ENCODE measurements at places on chromosomes 16 and 17.

DNA sequence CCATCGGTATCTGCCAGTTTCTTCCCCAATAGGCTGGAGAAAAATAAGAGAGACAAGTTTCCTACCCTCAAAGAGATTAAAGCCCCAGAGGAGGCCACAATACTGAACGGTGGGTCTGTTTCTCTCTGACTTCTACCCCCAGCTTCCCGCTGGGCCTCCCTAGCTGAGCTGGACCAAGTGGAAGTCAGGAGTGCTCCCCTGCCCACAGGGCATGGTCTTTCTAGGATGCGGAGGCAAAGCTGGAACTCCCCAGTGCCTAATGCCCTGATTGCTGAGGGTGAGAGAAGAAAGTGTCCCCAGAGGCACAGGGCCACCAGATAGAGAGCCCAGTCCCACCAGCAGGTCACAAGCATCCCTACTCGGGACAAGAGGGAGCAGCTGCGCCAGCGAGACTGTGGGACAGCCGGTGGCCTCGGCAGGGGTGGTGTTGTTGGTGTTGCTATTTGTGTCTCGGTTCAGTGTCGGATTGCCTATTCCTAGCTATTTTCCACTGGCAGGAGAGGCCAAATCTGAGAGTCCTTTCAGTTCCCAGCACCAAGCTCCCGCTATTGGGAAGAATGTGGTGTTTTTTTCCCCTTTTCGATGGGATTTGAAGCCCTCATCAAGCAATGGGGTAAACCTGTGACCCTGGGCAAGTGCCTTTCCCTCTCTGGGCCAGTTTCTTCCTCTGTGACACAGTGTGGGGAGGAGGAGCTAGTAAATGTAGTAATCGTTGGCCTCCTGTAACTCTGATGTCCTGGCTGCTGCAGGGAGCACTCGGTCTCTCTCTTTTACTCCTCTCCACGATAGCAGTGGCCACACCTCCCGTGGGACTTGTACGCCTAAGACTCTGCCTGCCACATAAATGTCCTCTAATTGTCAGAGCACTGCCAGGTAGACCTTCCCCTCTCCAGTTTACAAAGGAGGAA, 22.5 kb upstream of the TBX2 start:
- DNase-seq: no peak

- DNase-seq: no peak
Observed at GRCh38 chr16:1907226-1907860, 10.9 kb downstream of the HS3ST6 start.

DNA sequence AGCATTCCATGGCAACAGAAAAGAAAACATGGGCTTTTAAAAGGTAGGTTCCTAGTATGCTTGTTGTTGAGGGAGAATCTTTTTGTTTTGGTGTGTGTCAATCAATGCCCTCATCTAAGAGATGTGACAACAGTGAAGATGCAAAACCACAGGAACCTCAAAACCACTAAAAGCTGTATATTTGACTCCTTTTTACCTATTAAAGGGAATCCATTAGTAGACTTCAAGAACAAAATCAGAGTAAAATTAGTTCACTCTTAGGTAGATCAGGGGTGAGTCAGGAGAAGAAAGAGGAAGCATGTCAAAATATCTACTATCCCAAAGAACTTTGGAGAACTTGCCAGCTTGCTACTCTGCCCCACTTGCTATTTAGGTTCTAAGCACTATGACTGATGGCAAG, 89.1 kb downstream of the CDK5R1 start:
- DNase-seq: no peak

- no peak for DNase-seq
Observed at GRCh38 chr16:4033951-4034350, 82.3 kb downstream of the ADCY9 start.

DNA sequence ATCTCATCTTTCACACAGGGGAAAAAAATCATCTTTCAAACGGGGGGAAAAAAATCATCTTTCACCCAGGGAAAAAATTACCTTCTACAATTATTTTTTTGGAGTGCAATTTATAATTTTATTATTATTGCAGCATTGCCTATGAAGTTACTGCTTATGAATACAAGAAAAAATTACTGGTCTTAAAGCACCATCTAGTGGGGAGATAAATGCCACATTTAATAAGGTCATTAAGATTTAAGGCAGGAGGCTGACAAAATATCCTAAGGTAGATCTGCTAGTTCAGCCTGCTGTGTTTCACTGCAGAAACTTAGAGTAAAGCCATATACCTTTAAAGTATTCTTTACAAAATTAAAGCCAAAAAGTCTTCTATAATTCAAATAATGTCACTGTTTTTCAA, 13.7 kb downstream of the SHCBP1 start:
- no peak for DNase-seq

GRCh38 chr16:29116980-29117379, 132.1 kb downstream of the LAT start:
- no peak for DNase-seq

- DNase-seq: peak; percentile 72
Observed at GRCh38 chr16:3171855-3172593, 16.0 kb upstream of the OR1F1 start.

- DNase-seq: no peak
Observed at GRCh38 chr17:4605826-4606225, 21.5 kb downstream of the SMTNL2 start.

GRCh38 chr17:74592087-74592990, at the start of gene CD300LD:
TSS of gene CD300LD (minus strand) at chr17:74592283. CDS start at chr17:74592202, 81 bp downstream.
- DNase-seq: no peak

DNA sequence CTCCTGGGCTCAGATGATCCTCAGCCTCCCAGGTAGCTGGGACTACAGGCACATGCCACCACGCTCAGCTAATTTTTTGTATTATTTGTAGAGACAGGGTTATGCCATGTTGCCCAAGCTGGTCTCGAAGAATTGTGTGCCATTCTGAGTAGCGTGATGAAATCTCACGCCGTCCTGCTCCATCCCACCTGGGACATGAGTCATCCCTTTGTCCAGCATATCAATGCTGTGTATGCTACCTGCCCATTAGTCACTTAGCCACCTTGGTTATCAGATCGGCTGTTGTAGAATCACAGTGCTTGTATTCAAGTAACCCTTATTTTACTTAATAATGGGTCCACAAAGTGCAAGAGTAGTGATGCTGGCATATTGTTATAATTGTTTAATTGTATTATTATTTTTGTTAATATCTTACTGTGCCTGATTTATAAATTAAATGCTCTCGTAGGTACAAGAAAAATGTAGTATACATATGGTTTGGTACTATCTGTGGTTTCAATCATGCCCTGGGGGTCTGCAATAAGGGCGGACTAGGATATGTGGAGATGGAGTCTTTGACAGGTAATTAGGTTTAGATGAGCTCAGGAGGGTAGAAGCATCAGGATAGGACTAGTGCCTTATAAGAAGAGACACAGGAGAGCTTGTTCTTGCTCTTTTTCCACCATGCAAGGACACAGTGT, 26.6 kb upstream of the SLC13A2 start:
- no peak for DNase-seq

GRCh38 chr17:74633326-74633725, 9.8 kb upstream of the CD300E start:
- DNase-seq: no peak

- DNase-seq: no peak
Observed at GRCh38 chr17:32827227-32827626, 49.7 kb downstream of the MYO1D start.

DNA sequence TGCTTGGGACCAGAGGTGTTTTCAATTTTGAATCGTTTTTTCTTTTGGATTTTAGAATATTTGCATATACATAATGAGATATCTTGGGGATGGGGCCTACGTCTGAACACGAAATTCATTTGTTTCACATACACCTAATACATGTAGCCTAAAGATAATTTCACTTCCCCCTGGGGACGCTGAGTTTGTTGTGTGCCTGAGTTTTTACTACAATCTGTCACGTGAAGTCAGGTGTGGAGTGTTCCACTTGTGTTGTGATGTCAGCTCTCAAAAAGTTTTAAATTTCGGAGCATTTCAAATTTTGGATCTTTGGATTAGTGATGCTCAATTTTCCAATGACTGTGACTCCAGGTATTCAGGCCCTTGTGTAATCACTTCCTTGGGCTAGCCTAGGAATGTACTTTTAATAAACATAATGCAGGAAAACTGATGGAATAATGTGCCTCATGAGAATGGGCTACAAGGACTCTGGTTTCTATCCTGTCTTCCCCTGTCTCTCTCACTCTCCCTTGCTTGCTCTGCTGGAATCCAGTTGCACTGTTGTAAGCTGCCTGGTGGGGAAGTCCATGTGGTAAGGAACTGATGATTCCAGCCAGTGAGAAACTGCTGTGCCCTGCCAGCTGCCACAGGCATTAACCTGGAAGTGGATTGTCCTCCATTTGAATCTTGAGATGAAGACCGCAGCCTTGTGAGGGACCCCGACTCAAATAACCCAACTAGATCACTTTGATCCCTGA, 403.8 kb downstream of the SHISA9 start:
- DNase-seq: no peak

DNA sequence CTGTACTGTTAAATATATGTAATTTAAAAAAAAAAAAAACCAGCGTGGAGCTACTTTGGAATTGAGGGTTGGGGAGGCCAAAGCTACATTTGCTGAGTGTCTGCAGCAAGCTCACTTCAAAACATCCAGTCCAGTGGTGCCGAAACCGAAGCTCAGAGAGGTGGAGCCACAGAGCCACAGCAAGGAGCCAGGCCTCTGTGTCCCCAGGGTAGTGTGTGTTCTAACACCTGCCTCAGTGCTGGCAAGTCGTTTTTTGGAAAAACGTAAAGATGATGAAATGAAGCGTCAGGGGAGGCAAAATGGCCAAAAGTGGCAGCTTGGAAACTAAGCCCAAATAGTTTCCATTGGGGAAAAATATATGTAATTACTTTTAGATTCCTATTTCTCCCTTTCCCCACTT, 36.1 kb upstream of the MRC2 start:
- no peak for DNase-seq

- DNase-seq: no peak
Observed at GRCh38 chr16:72853575-72854266, 194.2 kb downstream of the ZFHX3 start.

DNA sequence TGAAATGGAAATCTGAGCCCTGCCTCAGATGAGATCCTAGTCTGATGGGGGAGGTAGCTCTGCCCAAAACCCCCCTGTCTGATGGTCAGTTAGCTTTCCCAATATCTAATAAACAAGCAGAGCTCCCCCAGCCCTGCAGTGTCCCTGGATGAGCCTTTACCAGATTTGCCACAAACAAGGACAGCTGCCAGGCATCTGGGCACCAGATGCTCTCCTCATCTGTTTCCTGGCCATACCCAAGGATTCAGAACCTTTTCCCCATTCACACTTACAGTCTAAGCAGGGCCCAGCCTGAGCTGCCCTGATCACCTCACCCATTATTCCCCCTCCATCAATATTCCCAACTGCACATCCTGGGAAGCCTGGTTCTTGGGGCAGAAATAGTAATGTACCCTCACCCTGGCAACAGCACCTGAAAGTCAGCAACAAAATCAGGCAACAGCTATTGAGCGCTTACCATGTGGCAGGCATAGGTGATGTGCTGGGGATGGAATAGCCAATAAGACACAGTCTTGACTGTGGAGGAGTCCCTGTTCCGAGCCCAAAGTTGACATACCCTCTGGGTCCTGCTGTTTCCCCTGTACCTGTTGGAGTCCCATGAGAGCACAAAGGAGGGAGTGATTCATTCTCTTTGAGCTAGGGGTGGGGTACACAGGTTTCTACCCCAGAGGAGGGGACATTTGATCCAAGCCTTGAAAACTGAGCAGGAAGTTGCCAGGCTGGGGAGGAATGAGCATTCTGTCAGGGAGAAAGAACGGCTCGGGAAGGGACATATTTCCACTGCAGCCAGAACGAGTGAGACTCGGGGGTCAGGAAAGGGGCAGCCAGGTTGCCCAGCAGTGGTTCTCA, 147.4 kb downstream of the TMEM132E start:
- DNase-seq: no peak

DNA sequence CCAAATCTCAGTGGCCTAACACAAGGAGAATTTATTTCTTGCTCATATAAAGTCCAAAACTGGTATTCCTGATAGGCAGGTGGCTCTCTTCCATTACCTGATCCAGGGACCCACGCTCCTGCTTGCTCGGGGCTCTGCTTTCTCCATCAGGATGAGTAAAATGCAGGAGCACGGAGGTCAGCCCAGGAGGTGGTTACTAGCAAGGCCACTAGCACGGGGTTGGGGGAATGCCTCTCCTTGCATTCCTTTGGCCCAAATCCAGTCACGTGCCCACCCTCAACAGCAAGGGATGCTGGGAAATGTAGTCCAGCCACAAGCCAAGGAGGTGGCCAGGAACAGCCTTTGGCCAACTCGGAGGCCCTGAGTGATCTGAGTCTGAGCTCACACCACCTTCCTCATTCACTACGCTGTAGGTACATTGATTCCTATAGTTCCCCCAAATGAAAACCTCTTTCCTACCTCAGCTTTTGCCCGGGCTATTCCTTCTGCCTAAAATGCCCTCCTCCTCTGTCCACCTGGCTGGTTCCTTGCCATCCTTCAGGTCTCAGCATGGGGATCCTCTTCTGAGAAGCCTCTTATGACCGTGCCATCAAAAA, 38.3 kb upstream of the HAPSTR1 start:
- DNase-seq: no peak

DNA sequence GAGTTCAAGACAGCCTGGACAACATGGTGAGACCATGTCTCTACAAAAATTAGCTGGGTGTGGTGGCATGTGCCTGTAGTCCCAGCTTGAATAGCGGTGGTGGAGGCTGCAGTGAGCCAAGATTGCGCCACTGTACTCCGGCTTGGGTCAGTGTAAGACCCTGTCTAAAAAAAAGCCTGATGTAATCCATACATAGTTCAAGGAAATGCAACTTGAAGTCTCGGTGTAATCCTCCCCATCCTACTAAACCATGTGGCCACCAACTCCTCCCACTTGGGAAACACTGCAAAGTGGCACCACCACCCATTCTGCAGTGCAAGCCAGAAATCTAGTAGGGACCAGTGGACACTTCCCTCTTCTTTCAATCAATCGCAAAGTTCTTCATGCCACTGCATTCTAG, 5.4 kb upstream of the KPNB1 start:
- no peak for DNase-seq

- no peak for DNase-seq
Observed at GRCh38 chr17:48907713-48908046, 527 bp upstream of the UBE2Z start.

DNA sequence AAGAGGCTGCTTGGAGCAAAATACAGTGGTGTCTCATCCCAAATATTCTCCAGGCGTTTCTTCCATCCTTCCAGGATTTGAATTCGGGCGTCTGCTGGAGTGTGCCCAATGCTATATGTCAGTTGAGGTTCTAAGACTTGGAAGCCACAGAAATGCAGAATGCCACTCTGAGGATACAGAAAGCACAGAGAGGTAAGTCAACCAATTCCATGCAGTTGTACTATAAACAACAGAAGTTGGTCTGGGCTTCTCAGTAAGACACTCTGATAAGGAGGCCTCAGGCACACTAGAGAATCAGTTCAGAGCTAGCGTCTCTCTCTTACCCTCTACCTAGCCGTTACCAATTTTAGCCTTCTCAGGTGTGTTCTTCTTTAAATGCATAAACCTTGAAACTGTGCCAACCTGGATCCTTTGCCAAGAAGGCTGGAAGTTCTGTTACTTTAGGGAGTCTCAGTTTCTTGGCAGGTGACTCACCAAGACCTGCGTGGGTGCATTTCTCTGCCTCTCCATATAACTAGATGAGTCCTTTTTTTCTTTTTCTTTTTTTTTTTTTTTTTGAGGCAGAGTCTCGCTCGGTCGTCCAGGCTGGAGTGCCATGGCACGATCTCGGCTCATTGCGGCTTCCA, 15.1 kb downstream of the NQO1 start:
- DNase-seq: no peak

GRCh38 chr17:38705523-38705802, 390 bp downstream of the MLLT6 start:
- no peak for DNase-seq

Measured in stimulated activated CD4-positive, alpha-beta T cell treated with anti-CD3 and anti-CD28 coated beads, Interleukin-12 subunit alpha, Interleukin-12 subunit beta, amount 100 ng/mL, for 24 hours (primary cell).